Ovary (tissue), 10 donors: ENCODE measurements at places on chromosomes 2 and 18. TPM values are rescaled to one million over a fixed set of nuclear protein-coding genes. Genes with fewer than 3 reads are reported as not detected.

DNA sequence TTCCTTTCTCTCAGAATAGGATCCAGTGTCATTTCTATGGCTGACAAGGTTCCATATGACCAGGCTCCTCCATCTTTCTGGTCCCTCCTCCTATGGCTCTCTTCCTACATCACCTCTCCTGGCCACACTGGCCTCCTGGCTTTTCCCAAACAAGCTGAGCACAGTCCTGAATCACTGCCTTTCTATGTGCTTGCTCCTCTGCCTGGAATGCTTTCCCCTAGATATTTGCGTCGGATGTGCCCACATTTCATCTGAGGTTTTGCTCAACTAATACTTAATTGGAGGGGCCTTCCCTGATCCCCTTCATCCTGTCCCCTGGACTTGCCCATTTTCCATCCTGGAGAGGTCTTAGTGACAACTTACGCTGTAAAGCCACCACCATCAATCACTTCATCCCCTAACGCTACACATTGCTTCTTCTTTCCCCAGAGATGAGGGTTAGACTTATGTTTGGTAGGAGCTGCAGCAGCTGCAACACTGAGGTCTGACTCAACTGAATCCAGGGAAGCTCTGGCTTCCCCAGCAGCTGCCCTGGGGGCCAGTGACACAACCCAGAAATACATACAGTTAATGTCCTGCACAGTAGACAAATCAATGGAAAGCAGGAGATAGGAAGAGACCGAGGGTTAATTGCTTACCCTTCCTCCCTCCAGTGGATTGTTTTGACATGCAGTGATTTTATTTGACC is 42.9 kb downstream of the QPCT start:
- H3K27ac ChIP-seq: no peak overlapping the region
- H3K4me1 ChIP-seq: no peaks in the 10 kb centered on the region
- no peak overlapping the region for H3K4me3 ChIP-seq
- no peak for DNase-seq
- no peaks in the 10 kb centered on the region for H3K36me3 ChIP-seq

- no peak overlapping the region for H3K4me3 ChIP-seq
- no peaks in the 10 kb centered on the region for H3K4me1 ChIP-seq
- no peak for DNase-seq
- no peaks in the 10 kb centered on the region for H3K36me3 ChIP-seq
- no peaks in the 10 kb centered on the region for H3K27me3 ChIP-seq
Observed at GRCh38 chr2:15691586-15692310, 100.1 kb downstream of the DDX1 start.

GRCh38 chr2:132977812-132978529 is 308.0 kb upstream of the LYPD1 start:
- no peaks in the 10 kb centered on the region for H3K36me3 ChIP-seq
- H3K27me3 ChIP-seq: no peaks in the 10 kb centered on the region

- no peaks in the 10 kb centered on the region for H3K36me3 ChIP-seq
- H3K4me3 ChIP-seq: no peak overlapping the region
- DNase-seq: no peak
- H3K27me3 ChIP-seq: no peaks in the 10 kb centered on the region
Observed at GRCh38 chr2:43454791-43455190, 141.0 kb downstream of the THADA start.

DNA sequence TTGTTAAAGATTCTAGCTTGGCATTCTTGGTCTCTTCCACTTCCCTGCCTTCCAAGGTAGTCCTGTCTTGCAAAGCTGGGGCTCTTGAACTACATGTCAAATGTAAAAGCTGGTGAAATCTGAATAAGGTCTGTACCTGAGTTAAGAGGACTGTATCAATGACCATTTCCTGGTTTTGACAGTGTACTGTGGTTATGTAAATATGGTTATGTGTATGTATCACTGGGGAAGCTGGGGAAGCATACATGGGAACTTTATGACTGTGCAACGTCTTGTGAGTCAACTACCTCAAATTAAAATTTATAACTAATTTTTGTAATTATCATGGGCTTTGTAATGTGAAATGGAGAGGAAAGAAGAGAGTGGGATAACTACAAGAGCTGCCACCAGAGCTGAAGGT is 81.7 kb downstream of the COL4A4 start:
- H3K4me3 ChIP-seq: no peak overlapping the region
- no peaks in the 10 kb centered on the region for H3K4me1 ChIP-seq
- H3K36me3 ChIP-seq: no peaks in the 10 kb centered on the region

- DNase-seq: no peak
- no peaks in the 10 kb centered on the region for H3K27me3 ChIP-seq
- no peaks in the 10 kb centered on the region for H3K36me3 ChIP-seq
- no peaks in the 10 kb centered on the region for H3K4me1 ChIP-seq
- no peak overlapping the region for H3K4me3 ChIP-seq
Observed at GRCh38 chr2:202847693-202848524, 23.7 kb downstream of the ICA1L start.

DNA sequence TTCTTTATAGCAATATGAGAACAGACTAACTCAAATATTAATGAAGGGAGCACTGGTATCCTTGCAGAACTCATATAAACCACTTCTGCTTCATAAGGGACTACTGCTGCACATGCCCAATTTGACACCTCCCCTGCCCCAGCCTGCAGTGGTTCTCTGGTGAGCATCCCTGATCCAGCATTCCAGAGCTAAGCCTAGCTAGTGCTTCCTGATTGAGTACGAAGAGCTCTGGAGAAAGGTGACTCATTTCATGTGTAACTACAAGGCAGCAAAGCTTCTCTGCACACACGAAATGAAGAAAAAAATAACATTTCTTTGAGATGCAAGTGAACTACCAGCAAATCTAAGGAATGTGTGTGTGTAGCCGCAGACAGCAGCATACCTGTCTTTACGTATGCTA is 22.8 kb upstream of the ADNP2 start:
- H3K27ac ChIP-seq: no peak overlapping the region
- H3K4me1 ChIP-seq: no peaks in the 10 kb centered on the region
- no peak for DNase-seq
- no peaks in the 10 kb centered on the region for H3K27me3 ChIP-seq

DNA sequence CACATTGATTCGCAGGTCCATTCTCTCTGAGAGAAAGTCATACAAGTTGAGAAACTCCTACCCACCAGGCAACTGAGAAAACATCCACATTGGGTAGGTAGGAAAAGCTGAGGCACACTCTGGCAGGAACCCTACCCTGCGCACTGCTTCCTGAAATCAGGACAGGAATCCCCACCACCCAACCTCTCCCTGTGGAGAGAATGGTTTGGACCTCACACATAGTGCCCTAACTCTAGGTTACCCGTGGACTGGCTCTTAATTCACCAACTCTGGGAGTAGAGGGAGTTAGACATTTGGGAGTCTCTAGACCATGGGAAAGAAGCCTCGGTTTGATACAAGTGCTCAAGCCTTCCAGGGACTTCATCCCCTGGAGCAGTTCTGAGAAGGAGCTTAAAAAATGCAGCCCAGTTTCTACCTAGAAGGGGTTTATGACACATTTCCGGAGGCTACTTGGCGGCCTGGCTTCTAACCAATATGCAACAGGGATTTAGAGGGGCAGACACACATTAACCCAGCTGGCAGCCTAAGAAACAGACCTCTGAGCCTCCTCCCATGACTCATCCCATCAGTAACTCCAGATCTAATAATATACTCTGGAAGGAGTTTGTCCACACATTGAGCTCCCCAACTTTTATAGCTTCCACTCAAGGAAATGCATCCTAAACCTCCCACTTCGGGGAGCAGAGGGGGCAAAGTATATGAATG is 136.7 kb downstream of the EML6 start:
- H3K4me1 ChIP-seq: no peaks in the 10 kb centered on the region
- no peaks in the 10 kb centered on the region for H3K27me3 ChIP-seq
- H3K4me3 ChIP-seq: no peak overlapping the region
- DNase-seq: no peak

DNA sequence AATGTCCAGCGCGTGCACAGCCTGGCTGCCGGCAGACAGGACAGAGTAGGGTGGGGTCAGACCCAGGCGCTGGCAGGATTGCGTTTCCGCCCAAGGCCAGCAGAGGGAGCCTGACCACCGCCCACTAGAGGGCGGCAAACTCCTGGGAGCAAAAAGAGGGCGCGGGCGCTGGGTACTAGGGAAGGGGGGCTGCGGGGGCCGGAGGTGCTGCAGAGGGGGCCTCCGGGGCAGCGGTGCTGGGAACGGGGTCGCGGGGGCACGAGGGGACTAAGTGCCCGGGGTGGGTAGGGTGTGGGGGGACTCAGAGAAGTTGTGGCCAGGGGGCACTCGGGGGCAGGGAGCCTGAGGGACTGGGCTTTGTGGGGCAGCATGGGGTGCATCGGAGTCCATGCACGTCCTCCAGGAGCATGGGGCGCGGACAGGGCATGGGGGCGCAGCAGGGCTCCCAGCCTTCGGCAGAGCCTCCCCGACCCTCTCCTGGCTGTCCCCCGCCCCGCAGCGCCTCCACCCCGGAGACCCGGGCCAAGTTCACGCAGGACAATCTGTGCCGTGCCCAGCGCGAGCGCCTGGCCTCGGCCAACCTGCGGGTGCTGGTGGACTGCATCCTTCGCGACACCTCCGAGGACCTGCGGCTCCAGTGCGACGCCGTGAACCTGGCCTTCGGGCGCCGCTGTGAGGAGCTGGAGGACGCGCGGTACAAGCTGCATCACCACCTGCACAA is 3.2 kb downstream of the TEKT4 start:
- H3K27ac ChIP-seq: no peak overlapping the region
- H3K4me3 ChIP-seq: no peak overlapping the region

GRCh38 chr18:77361382-77361781 is 111.7 kb downstream of the GALR1 start:
- DNase-seq: no peak
- H3K36me3 ChIP-seq: no peaks in the 10 kb centered on the region
- no peak overlapping the region for H3K27ac ChIP-seq

DNA sequence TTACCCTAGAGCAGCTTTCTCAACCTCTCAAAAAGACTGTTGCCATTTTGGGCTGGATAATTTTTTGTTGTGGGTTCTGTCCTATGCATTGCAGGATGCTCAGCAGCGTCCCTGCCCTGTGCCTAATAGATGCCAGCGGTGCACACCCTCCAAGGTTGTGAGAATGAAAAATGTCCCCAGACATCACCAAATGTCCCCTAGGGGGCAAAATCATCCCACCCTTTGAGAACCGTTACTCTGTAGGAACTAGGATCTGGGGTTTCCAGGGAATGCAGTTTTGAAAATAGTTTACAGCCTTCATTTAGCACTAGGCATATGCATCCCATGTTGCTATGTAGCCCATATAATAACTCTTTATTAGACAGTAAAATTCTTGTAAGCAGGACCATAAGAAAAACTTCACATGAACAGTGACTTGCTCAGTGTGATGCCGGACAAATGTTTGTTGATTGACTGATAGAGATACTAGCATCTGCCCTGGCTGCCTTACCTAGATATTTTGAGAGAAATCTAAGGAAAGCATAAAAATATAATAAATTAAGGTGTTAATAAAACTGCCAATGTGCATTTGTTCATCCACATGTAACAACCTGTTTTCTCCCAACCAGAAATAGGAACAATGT is 79.2 kb upstream of the EPC2 start:
- no peaks in the 10 kb centered on the region for H3K4me1 ChIP-seq
- no peak overlapping the region for H3K27ac ChIP-seq
- H3K27me3 ChIP-seq: no peaks in the 10 kb centered on the region
- no peaks in the 10 kb centered on the region for H3K36me3 ChIP-seq
- H3K4me3 ChIP-seq: no peak overlapping the region

GRCh38 chr2:158046121-158046880 is 55.4 kb upstream of the UPP2 start:
- DNase-seq: no peak
- H3K27me3 ChIP-seq: no peaks in the 10 kb centered on the region
- no peak overlapping the region for H3K4me3 ChIP-seq
- H3K27ac ChIP-seq: no peak overlapping the region
- no peaks in the 10 kb centered on the region for H3K36me3 ChIP-seq
- no peaks in the 10 kb centered on the region for H3K4me1 ChIP-seq

DNA sequence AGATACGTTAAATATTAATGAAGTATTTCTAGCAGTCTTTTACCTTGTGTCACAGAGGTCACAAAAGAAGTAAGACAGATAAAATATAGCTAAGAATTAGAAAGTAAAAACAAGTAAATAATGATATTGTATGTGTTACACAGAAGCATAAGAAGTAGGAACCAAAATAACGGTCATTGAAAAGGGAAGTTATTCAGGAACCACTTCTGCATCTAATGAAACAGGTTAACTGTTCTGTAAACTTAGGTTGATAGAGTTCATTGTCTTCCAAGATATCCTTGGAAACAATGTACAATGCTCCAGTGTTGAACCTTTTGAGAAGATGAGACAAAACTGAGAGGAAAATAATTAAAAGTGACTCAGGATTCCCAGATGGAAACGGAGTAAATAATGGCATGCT is 57.1 kb upstream of the CD302 start:
- DNase-seq: no peak
- H3K36me3 ChIP-seq: no peaks in the 10 kb centered on the region
- H3K27me3 ChIP-seq: no peaks in the 10 kb centered on the region
- H3K27ac ChIP-seq: no peak overlapping the region

- no peak overlapping the region for H3K4me3 ChIP-seq
- H3K27ac ChIP-seq: no peak overlapping the region
- no peaks in the 10 kb centered on the region for H3K27me3 ChIP-seq
- DNase-seq: no peak
- H3K36me3 ChIP-seq: no peaks in the 10 kb centered on the region
Observed at GRCh38 chr2:129711816-129712675, 267.4 kb upstream of the RAB6C start.

GRCh38 chr2:101133492-101134100 is 17.6 kb downstream of the TBC1D8 start:
- no peaks in the 10 kb centered on the region for H3K4me1 ChIP-seq
- no peaks in the 10 kb centered on the region for H3K27me3 ChIP-seq
- H3K4me3 ChIP-seq: no peak overlapping the region
- H3K27ac ChIP-seq: no peak overlapping the region

DNA sequence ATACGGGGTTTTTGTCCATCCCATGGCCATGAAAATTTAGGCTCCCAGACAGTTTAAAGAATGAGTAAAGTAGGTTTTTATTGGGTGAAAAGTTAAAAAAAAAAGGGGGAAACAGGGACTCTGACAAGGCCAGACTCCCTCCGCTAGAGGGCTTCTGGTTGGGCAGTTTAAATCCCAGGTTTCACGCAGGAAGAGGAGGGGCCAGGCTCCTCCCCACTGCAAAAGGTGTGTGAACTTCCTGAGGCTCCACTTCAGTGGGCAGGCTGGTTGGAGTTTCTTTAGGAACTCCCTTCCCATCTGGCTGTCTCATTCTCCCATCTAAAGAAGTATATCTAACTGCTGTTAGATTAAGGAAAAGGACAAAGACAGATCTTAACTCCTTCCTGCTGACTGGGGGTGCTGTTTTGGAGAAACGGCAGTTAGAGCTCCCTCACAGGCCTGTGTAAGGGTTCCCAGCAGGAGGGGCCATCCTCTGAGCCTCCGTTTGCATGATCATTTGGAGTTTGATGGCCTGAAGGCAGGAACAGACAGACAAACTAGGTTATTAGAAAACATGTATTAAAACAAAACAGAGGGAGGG is 1160.7 kb downstream of the CNTNAP5 start:
- no peak overlapping the region for H3K27ac ChIP-seq
- no peaks in the 10 kb centered on the region for H3K27me3 ChIP-seq
- no peak for DNase-seq
- H3K4me3 ChIP-seq: no peak overlapping the region

The ABCG8 gene
- 0.05 TPM for total RNA-seq

The TANC1 gene
- 33.0 TPM for total RNA-seq

The TMEM200C gene
- total RNA-seq: 0.32 TPM

The FBLN7 gene
- total RNA-seq: 0.94 TPM

The EDAR gene
- total RNA-seq: not detected
